ENCODE measurements at places on chromosomes 6 and 20. TPM values are rescaled to one million over a fixed set of nuclear protein-coding genes. Genes with fewer than 3 reads are reported as not detected.
A peak's percentile ranks its signal among the peaks of the same experiment; 100 is the strongest.

The SLC4A11 gene
- 0.60 TPM for total RNA-seq

The CALHM5 gene
- not detected for total RNA-seq

The ANKRD66 gene
- total RNA-seq = not detected

The SOX4 gene
- 22.1 TPM for total RNA-seq

The OCSTAMP gene
- not detected for total RNA-seq

The C20orf202 gene
- not detected for total RNA-seq

The RTF2 gene
- total RNA-seq = 55.2 TPM

The RFX6 gene
- not detected for total RNA-seq

The HDGFL1 gene
- total RNA-seq = not detected

- peaks cover 9% of the 10 kb centered on the region for H3K27me3 ChIP-seq
- no peak overlapping the region for H3K27ac ChIP-seq
- DNase-seq = no peak
These were observed 230.6 kb downstream of the FNDC1 start for GRCh38 chr6:159399751-159400221.

- no peaks in the 10 kb centered on the region for H3K27me3 ChIP-seq
- H3K4me1 ChIP-seq = no peaks in the 10 kb centered on the region
- H3K36me3 ChIP-seq = no peaks in the 10 kb centered on the region
These were observed 1008.4 kb downstream of the PHF3 start for GRCh38 chr6:64644024-64644423.

DNA sequence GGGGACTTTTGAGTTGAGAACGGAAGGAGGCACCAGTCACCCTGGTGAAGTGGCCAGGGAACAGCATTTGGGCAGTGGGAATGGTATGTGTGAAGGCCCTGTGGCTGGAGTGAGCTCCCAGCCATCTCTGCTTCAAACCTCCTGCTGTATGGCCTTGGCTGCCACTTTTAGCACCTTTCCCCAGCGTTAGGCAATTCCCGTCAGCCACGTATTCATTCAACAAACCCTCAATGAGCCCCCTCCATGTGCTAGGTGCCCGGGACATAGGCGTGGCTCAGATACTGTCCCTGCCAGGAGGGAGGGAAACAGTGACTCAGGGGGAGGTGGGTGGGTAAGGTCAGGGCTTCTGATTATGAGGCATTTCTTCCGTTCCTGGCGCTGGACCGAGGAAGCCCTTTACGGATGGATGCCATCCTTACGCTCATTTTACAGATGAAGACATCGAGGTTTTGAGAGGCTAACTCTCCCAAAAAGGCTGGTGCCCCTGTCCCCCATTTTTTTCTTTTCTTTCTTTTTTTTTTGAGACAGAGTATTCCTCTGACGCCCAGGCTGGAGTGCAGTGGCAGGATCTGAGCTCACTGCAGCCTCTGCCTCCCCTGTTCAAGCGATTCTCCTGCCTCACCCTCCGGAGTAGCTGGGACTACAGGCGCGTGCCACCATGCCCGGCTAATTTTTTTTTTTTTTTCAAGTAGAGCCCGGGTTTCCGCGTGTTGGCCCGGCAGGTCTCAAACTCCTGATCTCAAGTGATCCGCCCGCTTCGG lies 37.5 kb downstream of the SRC start:
- no peak overlapping the region for H3K27ac ChIP-seq
- no peak overlapping the region for H3K4me3 ChIP-seq
- H3K4me1 ChIP-seq = peaks cover 11% of the 10 kb centered on the region
- no peak for DNase-seq
- H3K27me3 ChIP-seq = no peaks in the 10 kb centered on the region
- no peaks in the 10 kb centered on the region for H3K36me3 ChIP-seq

GRCh38 chr6:35154262-35154661 lies 13.1 kb upstream of the TCP11 start:
- DNase-seq = no peak
- no peaks in the 10 kb centered on the region for H3K4me1 ChIP-seq
- H3K4me3 ChIP-seq = no peak overlapping the region
- no peaks in the 10 kb centered on the region for H3K36me3 ChIP-seq

DNA sequence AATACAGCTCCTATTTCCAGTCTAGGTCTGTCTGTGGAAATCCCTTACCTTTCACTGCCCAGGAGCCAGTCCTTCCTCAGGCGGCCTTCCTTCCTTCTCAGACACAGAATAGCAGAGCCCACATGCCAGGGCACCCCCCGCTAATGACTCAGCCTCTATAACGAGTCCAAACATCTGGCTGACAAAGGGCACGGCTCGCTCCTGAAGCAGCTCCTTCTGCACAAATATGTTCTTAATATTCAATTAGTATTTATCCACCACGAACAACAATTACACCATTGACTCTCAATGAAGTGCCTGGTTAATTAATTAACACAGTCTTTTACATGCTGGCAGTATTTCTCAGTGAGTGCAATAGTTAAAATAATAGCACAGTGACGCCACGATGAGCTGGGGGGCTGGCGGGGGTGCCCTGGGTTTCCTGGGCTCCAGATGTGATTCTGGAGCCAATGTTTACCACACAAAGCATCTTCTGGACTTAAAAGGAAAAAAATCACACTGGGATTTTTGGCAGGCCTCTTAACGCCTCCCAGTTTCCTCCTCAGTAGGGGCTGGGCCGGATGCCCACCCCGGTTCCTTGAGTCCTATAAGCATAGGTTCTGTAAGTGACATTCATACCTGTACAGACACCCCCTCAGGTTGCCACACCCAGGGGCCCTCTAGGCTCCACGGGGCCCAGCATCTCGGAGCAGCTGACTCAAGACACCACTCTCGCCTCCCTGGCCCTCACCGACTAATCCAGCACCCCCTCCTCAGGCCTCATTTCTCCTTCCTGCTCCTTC lies 158.6 kb upstream of the MLN start:
- no peak overlapping the region for H3K27ac ChIP-seq
- no peak for DNase-seq
- H3K4me1 ChIP-seq = no peaks in the 10 kb centered on the region
- no peak overlapping the region for H3K4me3 ChIP-seq
- no peaks in the 10 kb centered on the region for H3K36me3 ChIP-seq
- H3K27me3 ChIP-seq = peaks cover 9% of the 10 kb centered on the region

DNA sequence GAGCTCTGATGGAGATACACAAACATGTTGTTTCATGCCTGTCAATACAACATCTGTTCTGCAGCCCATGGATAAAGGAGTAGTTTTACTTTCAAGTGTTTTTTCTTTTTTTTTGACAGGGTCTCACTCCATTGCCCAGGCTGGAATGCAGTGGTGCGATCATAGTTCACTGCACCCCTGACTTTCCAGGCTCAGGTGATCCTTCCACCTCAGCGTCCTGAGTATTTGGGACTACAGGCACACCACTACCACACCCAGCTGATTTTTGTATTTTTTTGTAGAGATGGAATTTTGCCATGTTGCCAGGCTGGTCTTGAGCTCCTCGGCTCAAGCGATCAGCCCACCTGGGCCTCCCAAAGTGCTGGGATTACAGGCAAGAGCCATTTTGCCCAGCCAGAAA lies 97.0 kb downstream of the SMAP1 start:
- no peak overlapping the region for H3K4me3 ChIP-seq
- H3K27ac ChIP-seq = no peak overlapping the region
- no peak for DNase-seq
- H3K36me3 ChIP-seq = peaks cover 10% of the 10 kb centered on the region
- H3K27me3 ChIP-seq = no peaks in the 10 kb centered on the region

GRCh38 chr20:17654649-17655285 lies 27.3 kb downstream of the RRBP1 start:
- H3K27ac ChIP-seq = no peak overlapping the region
- DNase-seq = no peak
- peaks cover 6% of the 10 kb centered on the region for H3K36me3 ChIP-seq
- peaks cover under 1% of the 10 kb centered on the region for H3K4me1 ChIP-seq
- no peaks in the 10 kb centered on the region for H3K27me3 ChIP-seq

GRCh38 chr6:33840048-33840926 lies 36.5 kb upstream of the MLN start:
- H3K4me3 ChIP-seq = no peak overlapping the region
- H3K4me1 ChIP-seq = peaks cover 15% of the 10 kb centered on the region
- H3K36me3 ChIP-seq = no peaks in the 10 kb centered on the region
- H3K27ac ChIP-seq = no peak overlapping the region

DNA sequence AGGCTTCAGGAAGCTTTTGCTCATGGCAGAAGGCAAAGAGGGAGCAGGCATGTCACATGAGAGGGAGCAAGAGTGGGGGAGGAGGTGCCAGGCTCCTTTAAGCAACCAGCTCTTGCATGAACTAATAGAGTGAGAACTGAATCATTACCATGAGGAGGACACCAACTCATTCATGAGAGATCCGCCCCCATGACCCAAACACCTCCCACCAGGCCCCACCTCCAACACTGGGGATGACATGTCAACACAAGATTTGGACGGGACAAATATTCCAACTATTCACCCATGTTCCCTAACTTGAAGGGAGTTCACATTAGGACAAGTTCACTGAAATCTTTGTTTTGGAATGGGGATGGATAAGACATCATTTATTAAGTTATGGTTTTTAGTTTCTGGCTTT lies 155.2 kb upstream of the ESR1 start:
- H3K4me3 ChIP-seq = no peak overlapping the region
- no peaks in the 10 kb centered on the region for H3K36me3 ChIP-seq
- no peaks in the 10 kb centered on the region for H3K4me1 ChIP-seq
- no peak overlapping the region for H3K27ac ChIP-seq
- DNase-seq = no peak
- peaks cover 4% of the 10 kb centered on the region for H3K27me3 ChIP-seq

- H3K4me1 ChIP-seq = no peaks in the 10 kb centered on the region
- no peak overlapping the region for H3K4me3 ChIP-seq
- DNase-seq = no peak
- H3K27me3 ChIP-seq = no peaks in the 10 kb centered on the region
These were observed 75.6 kb downstream of the CNBD2 start for GRCh38 chr20:36043892-36044515.

DNA sequence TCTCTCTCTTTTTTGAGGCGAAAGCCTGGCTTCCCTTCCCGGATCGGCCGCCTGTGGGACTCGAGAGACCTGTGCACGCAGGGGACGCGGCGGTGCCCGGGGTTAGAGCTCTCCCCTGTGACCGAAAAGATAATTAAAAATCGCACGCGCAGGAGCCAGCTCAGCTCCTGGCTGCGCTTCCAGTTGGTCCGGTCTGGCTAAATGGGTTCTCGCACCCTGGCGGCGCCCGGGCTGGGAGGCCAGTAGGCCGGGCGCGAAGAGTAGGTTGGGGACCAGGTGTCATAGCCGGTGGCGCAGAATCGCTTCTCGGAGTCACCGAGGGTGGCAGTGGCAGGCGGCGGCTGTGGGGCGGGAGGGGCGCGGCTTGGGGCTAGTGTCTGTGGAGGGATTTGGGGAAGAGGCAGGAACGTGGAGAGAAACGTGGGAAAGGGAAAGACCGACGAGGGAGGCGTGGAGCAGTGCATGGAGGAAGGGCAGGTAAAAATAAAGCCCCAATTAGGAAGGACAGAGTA lies 41.9 kb upstream of the SUPT3H start:
- H3K27me3 ChIP-seq = peaks cover 18% of the 10 kb centered on the region
- peak overlapping the region; percentile 94 for H3K4me3 ChIP-seq
- no peak overlapping the region for H3K27ac ChIP-seq
- DNase-seq = peak; percentile 33
- peaks cover 52% of the 10 kb centered on the region for H3K4me1 ChIP-seq

DNA sequence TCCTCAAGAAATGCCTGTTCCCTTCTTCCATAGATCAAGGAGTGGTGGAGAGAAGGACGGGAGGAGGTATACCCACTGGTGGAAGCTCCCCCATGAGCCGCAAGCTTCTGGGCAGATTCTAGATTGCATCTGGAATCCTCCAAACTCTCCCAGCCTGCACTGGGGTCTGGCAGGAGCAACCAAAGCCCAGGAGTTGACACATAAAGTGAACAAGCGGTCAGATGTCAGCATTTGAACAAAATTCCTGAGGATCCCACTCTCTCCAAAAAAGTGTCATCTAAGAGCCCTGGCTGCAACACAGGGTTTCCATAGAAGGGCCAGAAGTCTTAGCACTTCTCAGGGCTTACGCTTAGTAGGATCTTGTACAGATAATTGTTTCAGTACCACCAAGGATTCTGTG lies 88.2 kb downstream of the KCNB1 start:
- no peaks in the 10 kb centered on the region for H3K36me3 ChIP-seq
- no peak overlapping the region for H3K27ac ChIP-seq
- H3K4me1 ChIP-seq = no peaks in the 10 kb centered on the region
- peaks cover 9% of the 10 kb centered on the region for H3K27me3 ChIP-seq
- no peak overlapping the region for H3K4me3 ChIP-seq

GRCh38 chr6:128560966-128561365 lies 40.6 kb upstream of the PTPRK start:
- no peaks in the 10 kb centered on the region for H3K4me1 ChIP-seq
- no peak overlapping the region for H3K4me3 ChIP-seq
- H3K27ac ChIP-seq = no peak overlapping the region
- no peaks in the 10 kb centered on the region for H3K27me3 ChIP-seq
- no peak for DNase-seq
- no peaks in the 10 kb centered on the region for H3K36me3 ChIP-seq

DNA sequence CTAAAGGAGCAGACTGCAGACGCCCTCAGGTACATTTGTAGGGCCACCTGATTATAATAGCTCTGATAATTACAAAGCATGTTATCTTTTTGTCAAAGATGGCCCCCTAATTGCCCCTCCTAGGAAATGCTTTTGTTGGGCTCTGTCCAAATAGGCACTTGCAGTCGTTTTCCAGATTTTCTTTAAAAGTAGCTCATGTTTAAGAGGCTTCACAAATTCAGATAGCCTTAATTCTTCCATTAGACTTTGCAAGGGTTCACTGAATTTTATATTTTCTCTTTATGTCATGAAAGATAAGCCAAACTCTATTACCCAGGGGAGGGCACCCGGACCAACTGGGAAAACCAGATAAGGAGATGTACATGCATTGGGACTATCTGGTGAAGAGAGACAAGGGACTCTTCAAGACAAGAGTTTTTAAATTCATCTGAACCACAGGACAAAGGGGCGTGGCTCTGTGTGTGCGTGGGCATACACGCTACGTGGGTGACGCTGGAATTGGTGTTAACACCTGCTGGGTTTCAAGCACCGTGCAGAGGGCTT lies 95.6 kb downstream of the TOX2 start:
- peaks cover 3% of the 10 kb centered on the region for H3K27me3 ChIP-seq
- H3K4me3 ChIP-seq = no peak overlapping the region
- H3K4me1 ChIP-seq = peaks cover 22% of the 10 kb centered on the region
- H3K27ac ChIP-seq = no peak overlapping the region
- H3K36me3 ChIP-seq = no peaks in the 10 kb centered on the region

DNA sequence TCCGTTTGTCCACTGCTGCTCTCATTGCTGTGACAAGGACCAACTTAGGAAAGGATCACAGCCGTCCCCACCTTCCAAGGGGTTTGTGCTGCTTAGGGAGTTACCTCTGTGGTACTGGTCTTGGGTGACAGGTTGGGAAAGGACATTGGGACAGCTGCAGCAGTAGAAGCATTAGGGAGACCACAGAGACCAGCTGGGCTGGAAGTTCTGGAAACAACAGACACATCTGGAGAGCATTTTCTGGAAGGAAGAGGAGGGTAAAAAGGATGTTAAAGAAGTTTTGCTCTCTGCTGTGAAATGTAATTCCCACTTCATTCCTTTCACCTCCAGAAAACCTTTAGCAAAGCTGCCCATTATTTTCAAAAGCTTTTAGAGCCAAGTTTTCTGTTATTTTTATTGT lies 304.2 kb downstream of the LRFN2 start:
- peaks cover 12% of the 10 kb centered on the region for H3K27me3 ChIP-seq
- DNase-seq = no peak
- no peaks in the 10 kb centered on the region for H3K4me1 ChIP-seq
- H3K27ac ChIP-seq = no peak overlapping the region
- H3K4me3 ChIP-seq = no peak overlapping the region
